ENCODE measurements at places on chromosomes 1 and 21.

DNA sequence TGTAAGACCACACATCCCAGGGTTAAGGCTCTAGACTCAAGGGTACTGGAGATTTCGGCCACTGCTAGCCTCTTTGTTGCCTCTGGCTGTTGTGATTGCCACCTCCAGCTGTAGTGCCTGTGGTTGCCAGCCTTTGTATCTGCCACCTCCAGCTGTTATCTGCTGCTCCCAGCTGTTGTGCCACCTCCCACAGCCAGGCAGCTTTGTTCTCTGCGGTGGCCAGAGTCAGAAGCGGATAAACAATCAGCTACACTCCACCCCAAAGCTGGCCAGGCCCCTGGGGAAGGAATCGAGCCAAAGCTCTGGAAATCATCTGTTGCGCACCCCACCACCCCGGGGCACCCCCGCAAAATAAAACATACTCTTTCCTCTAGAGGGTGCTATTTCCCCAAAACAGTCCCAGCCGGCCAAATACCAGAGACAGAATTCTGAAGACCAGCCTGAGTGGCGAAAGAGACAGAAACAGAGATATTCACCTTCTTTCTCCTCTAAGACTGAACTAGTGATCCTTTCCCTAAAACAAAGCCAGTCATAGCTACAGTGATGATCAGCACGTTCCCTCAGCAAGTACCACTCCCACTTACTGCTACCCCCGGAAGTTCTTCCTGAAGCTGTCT is 14.8 kb upstream of the PIGM start:
- no peak for DNase-seq

- no peak for DNase-seq
These were observed 15.7 kb downstream of the DYRK3 start for GRCh38 chr1:206651014-206651413.

DNA sequence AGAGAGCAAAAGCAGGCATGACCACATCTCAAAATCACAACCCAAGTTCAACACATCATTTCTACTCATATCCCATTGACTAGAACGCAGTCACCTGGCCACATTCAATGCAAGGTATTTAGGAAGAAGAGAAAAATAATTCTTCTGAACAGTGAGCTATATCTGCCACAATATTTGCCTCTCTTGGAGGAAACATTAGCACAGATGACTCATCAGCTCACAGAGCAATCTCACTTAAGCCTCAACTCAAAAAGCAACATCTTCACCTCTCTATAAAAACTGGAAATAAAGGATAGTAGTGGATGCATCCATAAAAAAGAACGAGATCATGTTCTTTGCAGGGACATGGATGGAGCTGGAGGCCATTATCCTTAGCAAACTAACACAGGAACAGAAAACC is 143.9 kb upstream of the FMN2 start:
- no peak for DNase-seq

DNA sequence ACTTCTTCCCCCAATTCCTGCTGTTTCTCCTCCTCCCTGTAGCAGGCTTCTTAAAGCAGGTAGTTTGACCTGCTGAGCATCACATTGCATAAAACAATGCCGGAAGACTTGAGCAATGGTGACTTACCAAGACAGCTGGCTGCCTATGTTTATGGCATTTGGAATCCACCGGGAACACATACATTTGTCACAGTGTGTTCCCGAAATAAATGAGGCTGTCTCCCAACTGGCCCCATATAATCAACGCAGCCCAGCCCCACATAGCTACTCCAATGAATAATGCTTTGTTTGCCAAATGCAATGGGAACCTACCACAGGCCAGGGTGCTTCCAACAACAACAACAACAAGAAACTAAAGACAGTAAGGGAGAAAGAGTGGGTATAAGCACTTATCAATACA is 186.1 kb upstream of the MAP1LC3C start:
- DNase-seq = no peak

DNA sequence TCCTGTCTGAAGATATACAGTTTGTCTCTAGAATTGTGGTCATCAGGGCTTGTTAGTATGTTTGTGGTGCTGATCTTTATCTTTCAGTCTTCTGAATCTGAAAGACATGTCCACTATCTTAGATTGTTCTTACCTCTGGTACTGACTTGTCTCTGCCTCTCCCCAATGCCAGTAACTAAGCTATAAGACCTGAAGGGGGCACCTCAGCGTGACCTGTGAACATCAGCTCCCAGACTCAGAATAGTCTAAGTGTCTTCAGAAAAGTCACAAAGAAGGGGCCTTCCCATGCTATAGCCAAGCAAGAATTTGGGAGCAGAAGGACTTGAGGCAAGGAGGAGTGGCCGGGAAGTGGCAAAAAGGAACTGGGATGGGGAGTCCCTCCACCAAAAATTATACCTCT is 178.1 kb downstream of the NTNG1 start:
- no peak for DNase-seq

DNA sequence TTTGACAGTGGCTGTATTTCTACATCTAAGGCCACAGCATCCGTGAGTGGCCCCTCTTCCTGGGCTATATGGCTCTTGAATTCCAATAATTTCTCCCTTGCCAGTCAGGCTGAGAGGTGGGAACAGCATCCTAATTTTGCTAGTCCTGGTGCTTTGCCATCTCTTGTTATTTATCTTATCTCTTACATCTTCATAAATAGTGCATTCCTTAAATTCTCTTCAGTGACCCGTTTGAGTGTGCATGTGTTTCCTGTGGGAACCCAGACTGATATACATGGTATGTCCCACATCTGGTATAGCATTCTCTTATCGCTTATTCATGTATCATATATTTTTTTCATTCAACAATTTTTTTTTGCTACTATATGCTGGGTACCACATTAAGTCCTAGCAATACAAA is 9.9 kb downstream of the S100A11 start:
- no peak for DNase-seq

DNA sequence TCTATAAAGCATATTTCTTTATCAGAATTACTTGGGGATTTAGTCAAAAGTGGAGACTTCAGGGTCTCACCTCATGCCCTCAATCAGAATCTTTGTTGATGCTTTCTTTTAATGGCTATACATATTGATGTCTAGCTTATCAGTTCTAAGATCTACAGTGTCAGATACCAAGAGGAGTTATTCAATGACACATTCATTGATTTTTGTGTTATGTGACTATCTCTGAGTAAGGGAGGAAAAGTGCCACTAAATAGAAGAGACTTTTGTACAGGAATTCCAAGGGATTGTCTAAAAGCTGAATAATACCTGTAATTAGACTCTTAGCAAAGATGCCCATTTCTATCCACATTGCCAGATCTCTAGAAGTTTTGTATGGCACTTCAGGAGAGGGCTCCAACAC is 87.2 kb downstream of the HLX start:
- DNase-seq = no peak

DNA sequence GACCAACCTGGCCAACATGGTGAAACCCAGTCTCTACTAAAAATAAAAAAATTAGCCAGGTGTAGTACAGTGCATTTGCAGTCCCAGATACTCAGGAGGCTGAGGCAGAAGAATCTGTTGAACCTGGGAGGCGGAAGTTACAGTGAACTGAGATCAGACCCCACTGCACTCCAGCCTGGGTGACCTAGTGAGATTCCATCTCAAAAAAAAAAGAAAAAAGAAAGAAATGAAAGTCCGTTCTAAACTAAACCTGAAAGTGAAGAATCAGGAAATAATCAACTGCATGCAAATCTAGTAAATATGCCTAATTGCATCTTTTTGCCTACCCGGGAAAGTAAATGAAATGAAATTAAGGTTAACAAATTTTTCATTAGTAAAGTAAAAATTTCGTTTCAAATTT is 99.6 kb downstream of the ZZZ3 start:
- no peak for DNase-seq

GRCh38 chr1:147539122-147539575 is 2.2 kb upstream of the BCL9 start:
- peak; percentile 92 for DNase-seq

DNA sequence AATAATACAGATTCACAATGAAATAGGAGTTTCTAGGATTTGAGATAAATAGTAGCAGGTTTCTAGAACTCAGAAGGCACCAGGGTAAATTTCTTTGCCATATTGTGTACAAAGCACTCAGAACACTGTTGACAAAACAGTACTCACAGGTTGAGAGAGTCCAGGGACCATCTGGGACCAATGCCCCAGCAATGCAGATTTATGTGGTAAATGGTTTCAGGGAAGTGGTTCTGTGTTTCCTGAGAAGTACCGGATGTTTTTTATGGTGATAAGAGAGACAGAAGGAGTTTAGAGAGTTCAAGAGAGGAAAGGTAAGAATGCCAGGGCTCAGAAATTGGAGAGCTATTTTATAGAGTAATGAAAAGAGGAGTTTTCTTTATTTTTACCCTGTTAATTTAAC is 29.6 kb upstream of the DIPK1A start:
- DNase-seq = no peak

DNA sequence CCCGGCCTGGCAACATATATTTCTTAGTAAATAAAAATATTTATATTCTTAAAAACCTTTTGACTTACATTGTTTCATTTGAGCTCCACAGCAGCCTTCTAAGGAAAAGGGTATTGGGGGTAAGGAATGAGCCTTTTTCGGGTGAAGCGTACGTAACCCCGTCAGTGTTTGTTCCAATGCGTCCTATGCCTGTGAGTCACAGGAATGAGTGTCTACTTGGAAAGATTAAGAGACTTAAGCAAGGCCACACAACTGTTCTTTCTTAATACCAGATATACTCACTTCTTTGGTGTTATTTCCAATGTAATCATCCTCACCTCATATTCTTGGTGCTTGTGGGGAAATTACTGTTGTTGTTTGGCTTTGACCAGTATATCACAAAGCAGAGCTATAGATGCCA is 22.7 kb downstream of the WDTC1 start:
- peak; percentile 69 for DNase-seq

DNA sequence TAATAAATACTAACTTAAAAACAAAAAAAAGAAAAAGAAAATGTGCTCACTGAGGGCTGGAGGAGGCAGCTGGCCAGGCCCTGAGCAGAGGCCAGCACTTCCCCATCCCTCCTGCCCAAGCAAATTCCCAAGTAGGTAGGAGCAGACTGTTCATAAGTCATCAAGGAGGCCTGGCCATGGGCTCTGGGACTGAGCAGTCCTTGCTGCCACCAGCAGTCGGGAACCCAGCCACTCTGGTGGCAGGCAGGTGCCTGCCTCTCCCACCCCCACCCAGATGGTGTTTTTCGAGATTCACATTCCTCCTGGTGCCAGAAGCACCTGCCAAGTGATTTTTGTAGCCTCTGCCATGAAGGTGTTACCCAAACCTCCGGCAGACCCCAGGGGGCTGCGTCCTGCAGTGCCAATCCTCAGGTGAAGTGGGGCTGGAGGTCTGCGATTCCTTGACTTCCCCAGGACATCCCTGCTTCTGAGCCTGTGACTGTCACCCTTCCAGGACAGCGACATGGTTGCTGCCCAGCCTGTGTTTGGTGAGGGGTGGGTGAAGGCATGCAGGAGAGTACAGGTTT is 204.2 kb upstream of the TMEM51 start:
- DNase-seq = no peak

- DNase-seq = no peak
These were observed 75.4 kb downstream of the MRPL37 start for GRCh38 chr1:54275349-54275748.

GRCh38 chr1:31769720-31770390 is 5.7 kb upstream of the ADGRB2 start:
- DNase-seq = no peak

DNA sequence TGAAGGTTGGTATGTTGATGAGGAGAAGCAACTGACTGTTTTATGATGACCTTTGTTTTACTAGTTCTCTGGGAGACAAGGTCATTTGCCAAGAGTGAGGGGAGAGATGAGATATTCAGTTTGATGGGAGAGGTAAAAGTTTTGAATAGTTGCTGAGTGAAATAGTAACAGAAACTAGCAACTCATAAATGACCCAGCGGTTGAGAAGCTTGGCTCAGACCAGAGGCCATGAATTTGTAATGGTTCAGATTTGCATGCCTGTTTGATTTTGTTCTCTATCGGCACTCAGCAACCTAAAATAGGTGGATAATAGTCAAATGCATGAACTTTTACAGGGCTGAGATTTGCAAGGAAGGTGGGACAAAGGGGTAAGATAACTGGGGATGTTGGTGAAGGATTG is 6.6 kb downstream of the CCDC30 start:
- no peak for DNase-seq

DNA sequence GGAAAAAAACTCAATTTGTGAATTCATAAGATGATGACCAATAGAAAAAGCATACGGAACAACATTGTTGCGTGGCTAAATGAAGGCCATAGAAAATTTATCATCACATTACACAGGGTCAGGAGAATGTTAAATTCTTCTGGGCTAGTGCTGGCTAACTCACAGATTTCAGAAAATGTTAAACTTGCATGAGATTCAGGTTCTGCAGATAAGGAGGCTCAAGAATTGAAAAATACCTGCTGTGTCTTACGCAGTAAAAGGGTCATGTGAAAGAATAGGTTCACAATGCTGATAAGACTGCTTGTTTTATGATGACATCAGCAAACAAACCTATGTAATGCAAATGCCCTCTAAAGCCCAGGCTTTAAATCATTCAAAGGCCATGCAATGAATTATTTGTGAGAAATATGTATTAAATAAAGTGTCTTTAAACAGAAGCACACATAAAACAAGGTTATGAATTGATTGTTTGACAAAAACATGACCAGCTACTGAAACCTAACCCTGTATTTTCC is 378.8 kb downstream of the USP25 start:
- DNase-seq = no peak

- DNase-seq = no peak
These were observed 29.0 kb upstream of the KDM4A start for GRCh38 chr1:43620956-43621355.

GRCh38 chr1:158694596-158694995 is 5.9 kb downstream of the OR6K2 start:
- no peak for DNase-seq

DNA sequence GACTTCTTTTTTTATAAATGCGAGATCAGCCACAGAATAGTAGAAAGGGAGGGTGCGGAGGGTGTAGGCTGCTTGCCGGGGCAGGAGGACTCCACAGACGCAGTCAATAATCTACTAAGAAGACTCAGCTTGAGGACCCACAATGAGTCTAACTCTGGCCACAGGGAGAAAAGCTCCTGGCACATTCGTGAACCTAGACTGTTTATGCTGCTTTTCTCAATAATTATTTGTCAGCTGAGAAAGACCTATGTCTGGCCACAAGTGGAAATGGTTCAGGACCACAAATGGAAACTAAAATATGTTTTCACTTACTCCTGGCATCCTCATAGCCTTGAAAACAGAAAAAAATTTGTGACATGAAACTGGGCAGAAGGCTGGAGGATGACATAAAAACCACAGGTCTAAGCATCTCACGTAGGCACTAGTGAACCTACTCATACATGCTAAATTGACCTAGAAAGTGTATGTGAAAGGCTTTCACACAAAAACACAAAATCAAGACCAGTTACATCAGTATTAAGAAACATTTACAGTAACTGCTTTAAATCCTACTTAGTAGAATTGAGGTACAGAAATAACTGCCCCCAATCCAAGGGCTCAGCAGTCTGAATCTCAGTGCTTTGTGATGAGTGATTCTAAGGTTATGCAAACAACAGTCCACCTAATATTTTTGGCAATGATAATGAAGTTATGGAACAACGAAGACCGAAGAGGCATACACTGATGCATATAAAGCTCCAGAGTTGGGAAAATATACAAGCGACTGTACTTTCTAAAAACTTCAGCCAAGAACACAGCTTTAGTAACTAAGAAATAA is 159.5 kb downstream of the SLC45A1 start:
- DNase-seq = no peak

GRCh38 chr1:8303141-8303540 is 14.8 kb upstream of the SLC45A1 start:
- DNase-seq = no peak

GRCh38 chr1:18803851-18804250 is 55.6 kb downstream of the TAS1R2 start:
- no peak for DNase-seq

GRCh38 chr1:194214735-194215134 is 1028.3 kb upstream of the B3GALT2 start:
- DNase-seq = no peak

Data from retinal pigment epithelial cell (primary cell).